ENCODE measurements at places on chromosomes 5 and 9.

- no peak for DNase-seq
Measured at GRCh38 chr5:2263763-2264162, 381.0 kb upstream of the IRX4 start.

GRCh38 chr5:151086905-151087360 is 6.1 kb upstream of the TNIP1 start:
- no peak for DNase-seq

GRCh38 chr9:86445671-86446070 is 91.5 kb upstream of the TUT7 start:
- DNase-seq = no peak

GRCh38 chr9:737400-738120 is 103.9 kb upstream of the DMRT1 start:
- DNase-seq = no peak

GRCh38 chr9:136086951-136087740 is 7.9 kb downstream of the NACC2 start:
- no peak for DNase-seq
